Bronchial epithelial cell (primary cell): ENCODE measurements at places on chromosomes 2 and 18.

DNA sequence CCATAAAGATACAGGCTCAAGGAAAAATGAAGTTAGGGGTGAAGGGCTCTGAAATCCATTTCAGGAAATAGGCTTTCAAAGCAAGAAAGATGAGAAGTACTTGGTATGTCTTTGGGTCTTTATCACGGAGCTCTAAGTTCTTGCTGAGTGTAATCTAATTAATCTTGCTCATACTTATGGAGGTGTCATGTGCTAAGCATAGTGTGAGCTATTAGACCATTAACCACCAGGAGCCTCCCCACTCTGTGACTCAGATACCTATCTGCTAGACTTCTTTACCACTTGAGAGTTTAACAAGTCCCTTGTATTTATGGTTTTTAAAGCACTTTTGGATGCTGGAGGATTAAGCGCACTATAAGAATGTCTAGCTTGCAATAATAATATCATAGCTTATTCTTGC, 678.7 kb downstream of the EPHA4 start:
- DNase-seq, result peak; percentile 73

DNA sequence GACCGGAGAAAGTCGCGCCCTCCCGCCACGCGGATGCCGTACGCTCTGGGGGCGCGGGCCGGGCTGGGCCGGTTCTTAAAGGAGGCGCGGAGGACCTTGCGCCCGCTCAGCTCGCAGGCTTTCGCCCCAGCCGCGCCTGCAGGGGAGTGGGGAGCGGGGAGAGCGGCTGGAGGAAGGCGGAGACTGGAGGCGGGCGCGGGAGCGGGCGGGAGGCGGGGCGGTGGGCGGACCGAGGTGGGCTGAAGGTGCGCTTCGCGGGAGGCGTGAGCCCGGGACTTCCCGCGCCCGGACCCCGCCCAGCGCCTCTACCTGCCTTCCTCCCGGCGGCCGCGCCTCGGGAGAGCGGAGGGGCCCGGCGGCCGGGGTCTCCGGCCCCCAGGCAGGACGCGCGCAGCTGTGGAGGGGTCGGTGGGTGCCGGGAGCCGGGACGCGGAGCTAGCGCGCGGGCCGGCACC, at the start of gene ADRA2B:
TSS of gene ADRA2B (minus strand) at position 148 of the 455 bp plus-strand sequence. CDS start 422 bp downstream, outside the sequence.
- DNase-seq, result peak; percentile 44

GRCh38 chr2:10494351-10495066, 46.4 kb upstream of the ODC1 start:
- no peak for DNase-seq

GRCh38 chr18:33123862-33124518, 316.5 kb downstream of the CCDC178 start:
- no peak for DNase-seq

GRCh38 chr2:62185475-62186155, 10.3 kb upstream of the B3GNT2 start:
- DNase-seq, result no peak

GRCh38 chr2:212520340-212520739, 18.3 kb downstream of the ERBB4 start:
- peak; percentile 30 for DNase-seq

- DNase-seq, result no peak
Measured at GRCh38 chr2:112529757-112530156, 12.5 kb upstream of the POLR1B start.

GRCh38 chr2:220473611-220474010, 846.2 kb downstream of the SLC4A3 start:
- no peak for DNase-seq

- DNase-seq, result no peak
Measured at GRCh38 chr2:29246383-29247300, 131.4 kb downstream of the CLIP4 start.

- peak; percentile 80 for DNase-seq
Measured at GRCh38 chr2:185970148-185970852, 231.7 kb downstream of the FSIP2 start.

DNA sequence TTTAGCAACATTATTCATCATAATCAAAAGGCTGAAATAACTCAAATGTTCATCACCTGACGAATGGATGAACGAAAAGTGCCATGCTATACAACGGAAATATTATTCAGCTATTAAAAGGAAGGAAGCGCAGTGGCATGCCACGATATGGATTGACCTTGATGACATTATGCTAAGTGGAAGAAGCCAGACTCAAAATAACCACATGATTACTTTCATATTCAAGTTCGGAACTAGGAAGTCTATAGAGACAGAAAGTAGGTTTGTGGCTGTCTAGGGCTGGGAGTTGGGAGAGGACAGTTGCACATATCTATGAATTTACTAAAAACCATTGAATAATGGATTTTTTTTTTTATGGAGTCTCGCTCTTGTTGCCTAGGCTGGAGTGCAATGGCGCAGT, 13.4 kb upstream of the PDIA6 start:
- no peak for DNase-seq

GRCh38 chr2:207256476-207257207, 90.9 kb upstream of the KLF7 start:
- no peak for DNase-seq

DNA sequence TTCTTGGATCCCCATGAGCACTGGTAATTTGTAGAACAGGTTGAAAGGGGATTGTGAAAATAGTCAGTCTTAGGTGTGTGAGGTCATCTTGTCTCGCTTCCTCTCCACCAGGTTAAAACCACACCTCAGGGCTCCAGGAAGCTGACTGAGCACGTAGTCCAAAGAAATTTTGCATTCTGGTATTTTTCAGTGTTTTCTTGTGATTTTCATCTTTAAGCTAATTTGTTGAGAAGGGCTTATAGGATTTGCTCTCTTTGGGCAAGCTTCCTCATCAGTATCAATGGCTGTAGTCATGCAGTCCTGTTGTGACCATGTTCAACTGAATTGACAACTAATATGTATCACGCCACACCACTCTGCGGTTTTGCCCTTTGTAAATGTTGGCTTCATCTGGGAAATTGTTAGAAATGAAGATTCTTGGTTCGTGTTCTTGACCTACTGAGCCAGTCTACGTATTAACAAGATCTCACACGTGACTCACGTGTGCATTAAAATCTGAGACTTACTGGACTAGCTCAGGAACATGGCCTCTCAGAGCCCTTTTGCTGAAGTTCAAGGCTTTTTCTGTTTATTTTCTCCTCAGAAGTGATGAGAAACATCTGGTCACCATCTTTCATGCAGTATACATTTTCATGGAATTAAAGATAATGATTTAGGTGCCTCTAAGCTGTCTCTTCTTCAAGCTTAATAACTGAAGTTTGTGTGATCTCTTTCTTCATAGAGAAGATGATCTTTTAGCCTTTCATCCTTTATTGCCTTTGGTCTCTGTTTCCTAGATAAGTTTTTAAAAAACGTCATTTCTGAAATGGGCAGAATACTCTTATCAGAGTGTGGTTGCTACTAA, 32.8 kb downstream of the FMNL2 start:
- DNase-seq, result peak; percentile 57

DNA sequence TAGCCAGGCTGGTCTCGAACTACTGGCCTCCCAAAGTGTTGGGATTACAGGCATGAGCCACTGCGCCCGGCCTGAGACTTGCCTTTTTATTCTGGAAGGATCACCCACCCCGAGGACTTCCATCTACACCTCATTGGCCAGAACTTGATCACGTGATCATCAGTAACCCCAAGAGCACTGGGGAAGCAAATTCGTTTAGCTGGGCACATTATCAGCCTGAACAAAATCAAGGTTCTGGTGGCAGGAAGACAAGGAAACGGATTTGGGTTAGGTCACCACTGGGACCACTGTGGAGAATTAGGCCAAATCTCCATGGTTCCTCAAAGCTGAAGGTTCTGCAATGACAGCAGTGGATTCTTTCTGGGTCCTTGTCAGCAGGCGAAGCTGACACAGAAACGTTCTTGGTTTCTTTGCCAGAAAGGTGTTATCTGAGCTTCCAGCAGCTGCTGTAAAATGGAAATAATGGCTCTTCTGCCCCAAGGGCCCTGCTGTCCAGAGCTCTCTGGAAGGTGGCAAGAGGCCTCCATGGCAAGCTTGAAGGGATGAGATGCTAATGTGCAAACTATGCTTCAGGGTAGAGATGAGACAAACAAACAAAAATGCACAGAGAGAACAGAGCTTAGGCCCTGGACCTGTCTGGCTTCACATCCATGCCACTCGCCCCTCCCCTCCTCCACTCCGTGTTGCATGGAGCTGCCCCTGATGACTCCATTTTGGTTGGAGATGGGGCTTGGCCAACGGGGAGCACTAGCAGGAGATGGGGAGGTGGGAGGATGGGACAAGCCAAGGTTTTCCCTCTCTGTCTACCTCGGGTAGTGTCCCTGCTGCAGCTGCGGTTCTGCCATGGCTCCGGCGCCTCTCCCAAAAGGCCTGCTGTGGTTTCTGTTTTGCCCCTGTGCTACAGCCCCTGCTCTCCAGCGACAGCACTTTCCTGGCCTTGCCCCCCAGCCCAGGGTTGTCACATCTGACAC, 28.4 kb downstream of the TMEM177 start:
- no peak for DNase-seq

DNA sequence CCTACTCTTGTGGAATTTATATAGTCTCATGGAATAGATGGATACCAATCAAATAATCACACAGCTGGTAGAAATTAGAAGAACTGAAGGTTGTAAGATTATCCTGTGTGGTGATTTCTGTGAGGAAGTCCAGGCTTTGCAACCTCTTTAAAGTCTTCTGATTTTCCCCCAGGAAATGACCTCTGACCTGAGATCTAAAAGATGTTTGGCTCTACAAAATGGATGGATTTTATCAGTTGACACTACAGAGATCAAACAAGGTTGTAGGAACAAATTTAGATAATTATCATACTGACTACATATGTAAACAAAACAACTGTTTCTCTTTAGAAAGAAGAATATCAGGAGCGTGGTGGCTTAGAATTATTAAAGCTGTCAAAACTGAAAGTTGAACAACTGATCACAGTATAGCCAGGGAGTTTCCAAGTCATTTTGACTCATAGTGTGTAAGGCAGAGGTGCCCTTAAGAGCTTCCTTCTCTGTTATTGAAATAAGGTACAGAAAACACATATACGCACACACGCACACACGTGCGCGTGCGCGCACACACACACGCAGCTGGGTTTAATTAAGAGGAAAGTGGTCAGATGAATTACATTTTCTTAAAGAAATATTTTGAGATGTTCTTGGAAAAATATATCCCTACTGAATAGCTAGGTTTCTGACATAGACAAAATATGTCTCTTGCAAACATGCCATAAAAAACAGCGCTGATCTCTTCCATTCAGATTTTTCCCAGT, 35.5 kb upstream of the PELI1 start:
- DNase-seq, result peak; percentile 25

GRCh38 chr2:135072125-135072997, 20.3 kb downstream of the RAB3GAP1 start:
- no peak for DNase-seq

DNA sequence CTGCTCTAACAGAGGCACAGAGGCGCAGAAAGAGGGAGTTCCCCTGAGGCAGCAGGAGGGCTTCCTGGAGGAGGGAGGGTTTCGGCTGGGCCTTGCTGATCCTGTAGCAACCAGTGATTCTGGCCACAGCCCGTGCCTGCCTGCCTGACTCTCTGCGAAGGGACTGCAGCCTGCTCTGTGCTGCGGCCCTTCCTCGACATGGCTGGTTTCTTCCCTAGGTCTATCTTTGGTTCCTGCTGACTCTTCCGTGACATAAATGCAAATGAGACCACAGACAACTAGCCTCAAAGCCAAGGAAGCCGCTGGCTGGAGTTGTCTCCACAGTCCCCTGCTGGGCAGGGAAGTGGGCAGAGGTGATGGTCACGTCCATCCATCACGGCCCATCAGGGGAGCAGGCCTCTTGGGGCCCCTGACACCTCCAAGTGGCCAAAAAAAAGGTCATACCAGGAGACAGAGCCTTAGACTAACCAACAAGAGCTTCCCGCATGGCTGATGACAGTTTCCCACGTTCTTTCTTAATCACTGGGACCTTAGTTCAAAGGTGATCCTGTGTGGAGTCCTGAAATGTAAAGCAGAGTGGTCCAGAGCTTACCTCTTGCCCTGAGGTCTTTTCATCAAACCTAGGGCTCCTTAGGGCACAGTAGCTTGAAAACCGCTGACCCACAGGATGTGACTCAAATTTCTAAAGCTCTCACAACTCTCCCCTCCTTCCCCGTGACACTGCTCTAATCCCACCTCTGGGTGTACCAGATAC, 55.3 kb downstream of the HS1BP3 start:
- DNase-seq, result peak; percentile 72

- no peak for DNase-seq
Measured at GRCh38 chr2:211423018-211423417, 866.6 kb downstream of the CPS1 start.

- no peak for DNase-seq
Measured at GRCh38 chr2:230552181-230552580, 136.2 kb downstream of the SP100 start.

DNA sequence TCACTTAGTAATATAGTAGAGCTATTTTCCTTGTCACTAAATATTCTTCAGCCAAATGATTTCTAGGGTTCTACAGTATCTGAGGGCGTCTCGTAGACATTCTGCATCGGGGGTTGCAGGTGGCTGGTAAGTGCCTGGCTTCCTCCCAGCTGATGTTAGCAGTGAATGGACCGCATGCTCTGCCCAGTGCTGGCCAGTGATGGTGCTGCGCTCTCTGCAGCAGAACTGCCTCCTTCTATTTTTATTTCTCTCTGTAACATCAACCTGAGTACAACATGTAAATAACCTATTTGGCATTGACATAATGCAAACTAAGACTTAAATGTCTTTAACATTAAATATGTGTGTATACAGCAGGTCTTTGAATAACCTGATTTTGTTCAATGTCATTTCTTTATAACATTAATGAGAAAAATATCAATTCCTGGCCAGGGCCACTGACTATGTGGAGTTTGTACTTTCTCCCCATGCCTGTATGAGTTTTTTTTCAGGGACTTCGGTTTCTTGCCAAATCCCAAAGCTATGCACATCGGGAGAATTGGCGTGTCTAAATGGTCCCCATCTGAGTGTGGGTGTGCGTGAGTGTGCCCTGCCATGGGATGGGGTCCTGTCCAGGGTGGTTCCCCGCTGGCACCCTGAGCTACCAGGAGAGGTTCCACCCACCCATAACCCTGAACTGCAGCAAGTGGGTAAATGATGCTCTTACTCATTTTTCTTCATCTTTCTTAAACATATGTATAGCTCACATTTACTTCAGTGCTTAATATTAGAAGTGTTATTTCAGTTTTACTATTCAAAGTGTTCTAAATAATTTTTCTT, 278.2 kb upstream of the EPAS1 start:
- DNase-seq, result no peak

DNA sequence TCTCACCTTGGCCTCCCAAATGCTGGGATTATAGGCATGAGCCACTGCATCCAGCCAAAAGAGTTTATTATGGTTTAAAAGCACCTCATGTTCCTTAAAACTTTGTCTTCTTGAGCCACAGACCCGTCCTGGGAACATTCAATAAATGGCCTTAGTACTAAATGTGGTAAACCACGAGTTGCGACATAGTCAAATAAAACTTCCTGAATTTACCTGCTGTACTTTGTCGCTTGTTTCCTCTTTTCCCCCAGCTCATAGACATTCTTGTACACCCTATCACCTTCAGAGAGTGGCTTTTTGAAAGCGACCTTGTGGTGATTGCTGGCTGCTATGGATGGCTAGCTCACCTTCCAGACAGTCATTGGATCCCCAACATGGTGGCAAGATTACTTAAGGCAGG, 310.4 kb downstream of the LRRTM1 start:
- no peak for DNase-seq

GRCh38 chr2:103364177-103364576, 602.3 kb downstream of the TMEM182 start:
- no peak for DNase-seq

GRCh38 chr18:48798334-48799245, 152.2 kb downstream of the SMAD7 start:
- no peak for DNase-seq

- DNase-seq, result no peak
Measured at GRCh38 chr18:39675368-39675767, 2109.8 kb upstream of the CELF4 start.
